ENCODE measurements at places on chromosomes 1 and 21.

- DNase-seq, result no peak
Measured at GRCh38 chr1:65503427-65503826, 83.0 kb downstream of the LEPR start.

DNA sequence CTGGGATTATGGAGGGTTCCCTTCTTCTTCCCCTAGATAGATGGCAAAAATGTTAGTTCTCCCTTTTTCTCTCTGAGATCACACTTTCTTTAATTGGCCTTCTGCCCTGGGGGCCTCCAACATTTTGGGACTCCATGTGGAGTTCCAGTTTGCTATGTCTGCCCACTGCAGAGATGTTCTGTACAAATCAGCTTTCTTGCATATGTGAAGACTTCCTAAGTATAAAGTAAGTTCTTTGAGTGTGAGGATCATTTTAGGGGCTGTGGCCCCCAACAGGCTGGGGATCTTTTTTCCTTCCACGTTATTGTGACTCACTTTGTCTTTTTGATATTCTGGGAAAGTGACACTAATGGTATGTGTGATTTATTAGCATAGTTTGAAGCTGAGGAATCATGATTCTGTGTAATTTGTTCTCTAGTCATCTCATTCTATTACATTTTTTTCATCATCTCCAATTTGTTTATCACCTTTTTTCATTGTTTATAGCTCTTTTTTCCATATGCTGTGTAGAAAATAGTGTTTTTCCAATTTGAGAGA is 48.2 kb downstream of the HHAT start:
- DNase-seq, result no peak

DNA sequence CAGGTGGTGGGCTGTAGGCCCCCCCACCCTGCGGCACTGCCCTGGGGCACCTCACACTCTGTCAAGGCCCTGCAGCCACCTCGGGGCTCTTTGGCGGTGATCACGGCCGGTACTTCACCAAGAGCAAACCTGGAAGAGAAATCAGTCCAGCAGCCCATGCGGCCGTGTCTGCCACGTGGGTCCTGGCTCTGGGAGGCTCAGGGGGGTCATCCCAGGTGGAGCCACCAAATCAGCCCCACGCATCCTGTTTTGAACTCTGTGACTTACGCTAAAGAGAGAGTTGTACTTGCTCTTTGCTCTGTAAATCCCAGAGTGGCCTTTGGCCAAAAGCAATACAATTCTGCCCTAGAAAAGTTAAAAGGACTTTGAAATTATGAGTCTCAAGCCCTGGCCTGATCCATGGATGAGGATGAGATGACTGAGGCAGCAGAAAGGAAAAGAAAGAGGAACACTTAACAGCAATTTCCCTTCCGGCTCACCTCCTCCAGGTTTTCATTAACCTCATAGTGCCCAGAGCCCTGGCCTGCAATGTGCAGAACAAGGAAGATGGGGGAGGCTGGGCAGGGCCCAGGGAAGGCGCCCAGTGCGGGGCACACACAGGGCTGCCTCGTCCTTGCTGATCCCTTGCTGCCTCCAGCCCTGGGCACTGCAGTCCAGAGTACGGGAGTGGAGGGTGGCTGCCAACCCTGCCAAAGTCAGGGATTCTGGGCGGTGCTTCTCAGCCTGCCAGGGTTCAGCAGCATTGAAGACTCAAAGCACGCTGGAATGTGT is 337.0 kb downstream of the MATN1 start:
- no peak for DNase-seq

- no peak for DNase-seq
Measured at GRCh38 chr1:212794561-212795014, 2.9 kb downstream of the TATDN3 start.

GRCh38 chr1:202788800-202789199 is 19.4 kb downstream of the KDM5B start:
- DNase-seq, result no peak

DNA sequence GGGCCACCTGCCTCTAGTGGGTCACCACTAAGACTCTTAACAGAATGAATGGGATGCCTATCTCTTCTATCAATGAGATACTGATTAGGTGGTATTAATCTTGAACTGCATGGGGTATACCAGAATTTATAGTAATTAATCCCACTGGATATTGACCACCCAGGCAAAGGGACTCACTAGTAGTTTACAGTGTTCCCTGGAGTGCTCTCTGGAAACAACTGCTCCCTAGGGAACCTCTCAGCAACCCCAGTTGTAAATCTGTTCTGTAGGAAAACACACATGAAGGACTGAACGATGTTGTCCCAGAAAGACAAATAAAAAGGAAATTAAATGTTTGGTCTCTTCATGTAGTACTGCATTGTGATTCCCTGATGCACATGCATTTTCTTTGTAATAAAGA is 430.5 kb downstream of the HLX start:
- no peak for DNase-seq

- no peak for DNase-seq
Measured at GRCh38 chr1:35454176-35454575, 103.0 kb downstream of the KIAA0319L start.

DNA sequence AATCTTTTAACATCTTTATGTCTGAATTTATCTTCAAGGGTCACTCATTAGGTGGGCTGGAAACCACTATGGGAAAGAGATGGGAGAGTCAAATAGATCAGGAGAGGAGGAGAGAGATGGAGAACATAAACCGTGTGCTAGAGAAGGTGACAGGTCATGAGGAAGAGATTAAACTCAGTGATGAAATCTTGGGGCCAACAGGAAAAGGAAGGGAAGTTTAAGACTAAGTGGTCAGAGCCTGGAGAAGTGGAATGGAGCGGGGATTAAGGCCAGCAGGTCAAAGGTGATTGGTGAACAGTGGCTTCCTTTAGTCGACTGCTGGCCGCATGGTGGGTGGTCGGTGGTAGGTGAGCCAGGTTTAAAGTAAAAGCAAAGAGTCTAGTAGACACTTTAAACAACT is 169.3 kb upstream of the IVNS1ABP start:
- DNase-seq, result no peak

DNA sequence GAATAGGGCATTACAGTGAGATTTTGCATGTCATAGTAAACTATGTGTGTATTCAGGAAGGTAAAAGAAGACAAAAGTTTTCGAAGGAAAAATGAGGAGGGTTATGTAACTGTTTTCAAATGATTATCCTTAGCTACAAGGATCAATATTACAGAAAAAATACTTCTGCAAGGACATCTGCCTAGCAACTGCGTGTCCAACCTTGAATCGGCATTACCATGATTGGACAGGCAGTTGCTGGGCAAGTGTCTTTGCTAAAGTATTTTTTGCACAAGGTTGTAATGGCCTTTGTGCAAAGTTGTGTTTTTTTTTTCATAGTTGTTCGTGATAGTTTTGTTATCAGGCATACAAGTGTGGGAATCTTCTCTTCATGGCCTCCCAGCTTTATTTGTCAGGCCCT is 136.8 kb downstream of the FASLG start:
- no peak for DNase-seq

DNA sequence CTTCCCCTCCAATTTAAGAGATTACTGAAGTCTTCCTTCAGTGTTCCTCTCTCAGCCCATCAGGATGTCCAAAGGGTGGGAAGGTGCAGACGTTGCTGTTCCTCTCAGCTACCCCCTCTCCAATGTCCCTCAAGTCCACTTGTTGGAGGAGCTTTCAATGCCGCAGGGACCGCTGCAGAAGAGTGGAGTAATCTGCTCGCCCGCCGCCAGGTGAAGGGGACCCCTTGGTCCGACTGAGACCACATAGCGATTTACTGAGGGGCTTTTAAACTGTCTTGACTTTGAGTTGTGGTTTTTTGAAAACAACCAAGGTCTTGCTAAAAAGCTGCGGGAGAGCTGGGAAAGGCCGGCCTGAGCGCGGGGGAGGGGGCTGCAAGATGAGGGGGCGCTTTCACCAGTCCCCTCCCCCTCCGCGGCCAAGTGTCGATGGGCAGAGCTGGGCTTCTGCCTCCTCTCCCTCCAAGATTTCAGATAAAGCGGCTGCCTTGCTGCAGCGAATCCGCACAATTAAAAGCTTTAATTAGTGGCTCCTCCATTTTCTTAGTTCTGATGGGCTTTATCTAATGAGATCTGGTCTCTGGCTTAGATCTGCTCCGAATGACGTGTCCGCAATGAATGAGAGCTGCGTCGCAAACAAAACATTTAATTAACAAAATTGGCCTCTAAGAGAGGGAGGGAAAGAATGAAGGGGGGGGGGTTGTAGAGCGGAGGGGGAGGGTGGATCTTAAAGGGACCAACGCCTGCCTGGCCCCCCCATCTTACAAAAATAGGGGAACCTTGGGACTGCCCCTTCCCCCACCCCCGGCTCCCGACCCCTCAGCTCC is 5.9 kb downstream of the LMO4 start:
- no peak for DNase-seq

GRCh38 chr1:230790026-230790425 is 42.8 kb downstream of the CAPN9 start:
- no peak for DNase-seq

DNA sequence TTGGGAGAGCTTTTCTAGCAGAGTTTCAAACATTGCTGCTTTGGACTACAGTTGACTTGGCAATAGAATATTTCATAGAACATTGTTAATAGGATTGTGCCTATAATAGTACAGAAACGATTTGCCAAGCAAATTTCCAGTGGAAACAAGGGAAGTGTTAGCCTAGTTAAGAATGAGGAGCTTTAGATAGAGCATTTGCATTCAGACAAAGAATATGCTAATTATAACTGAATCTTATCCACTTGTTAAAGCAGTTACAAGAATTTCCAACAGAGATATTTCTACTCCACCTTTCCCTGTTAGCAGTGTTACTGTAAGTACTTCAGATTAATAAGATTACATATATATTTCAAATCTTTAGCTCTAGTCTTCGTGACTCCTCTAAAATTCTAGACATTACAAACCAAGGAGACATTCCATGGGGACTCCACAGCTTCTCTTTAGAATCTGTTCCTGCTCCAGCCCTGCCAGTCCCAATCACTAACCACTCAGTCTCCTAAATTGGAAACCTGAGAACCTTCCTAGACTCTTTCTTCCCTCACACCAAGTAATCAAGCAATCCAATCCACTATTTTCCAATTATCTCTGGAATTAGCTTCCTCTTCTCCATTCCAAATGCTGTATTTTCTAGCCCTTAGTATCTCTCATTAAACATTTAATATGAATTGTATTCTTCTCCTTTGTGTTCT is 141.8 kb upstream of the PBX1 start:
- DNase-seq, result no peak

DNA sequence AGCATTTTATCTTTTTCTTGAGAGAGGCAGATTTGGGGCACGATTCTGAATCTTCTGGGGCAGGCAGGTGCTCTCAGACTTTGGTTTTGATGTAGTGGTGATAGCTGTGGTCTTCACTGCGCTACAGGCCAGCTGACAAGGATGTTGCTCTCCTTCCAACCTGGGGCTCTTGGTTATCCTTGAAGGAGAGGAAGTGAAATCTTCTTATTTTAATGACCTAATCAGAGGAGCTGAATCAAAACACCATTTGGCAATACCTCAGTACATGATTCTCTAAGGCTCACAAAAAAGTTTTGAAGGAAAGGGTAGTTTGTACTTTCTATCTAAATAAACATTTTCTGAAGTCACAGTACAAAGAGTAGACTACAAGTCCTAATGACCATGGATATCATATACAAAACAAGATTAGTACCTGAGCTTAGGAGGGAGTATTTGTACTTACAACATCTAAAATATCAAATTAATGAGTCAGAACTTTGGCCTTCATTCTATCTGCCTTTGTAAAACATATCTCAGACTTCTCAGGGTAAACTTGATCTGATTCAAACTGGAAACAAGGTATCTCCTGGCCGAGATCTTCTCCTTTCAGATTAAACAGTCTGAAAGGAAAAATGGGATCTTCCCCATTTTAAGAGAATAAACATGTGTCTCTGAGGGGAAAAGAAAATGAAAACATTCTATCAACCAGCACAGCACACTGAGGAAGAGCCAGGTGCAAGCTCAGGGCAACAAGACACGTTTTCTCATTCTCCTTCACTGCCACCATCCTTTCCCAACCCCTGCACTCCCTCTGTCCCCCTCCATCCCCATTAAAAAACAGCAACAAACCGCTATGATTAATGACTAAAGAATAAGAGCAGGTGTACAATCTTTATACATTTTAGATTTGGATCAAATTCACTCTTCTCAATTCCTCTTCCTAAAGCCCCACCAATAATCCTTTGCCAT is 69.2 kb downstream of the SH3GLB1 start:
- DNase-seq, result no peak

GRCh38 chr1:63779338-63780211 is 5.8 kb downstream of the ROR1 start:
- no peak for DNase-seq

GRCh38 chr21:33202464-33203363 is 27.0 kb upstream of the IFNAR2 start:
- DNase-seq, result no peak

DNA sequence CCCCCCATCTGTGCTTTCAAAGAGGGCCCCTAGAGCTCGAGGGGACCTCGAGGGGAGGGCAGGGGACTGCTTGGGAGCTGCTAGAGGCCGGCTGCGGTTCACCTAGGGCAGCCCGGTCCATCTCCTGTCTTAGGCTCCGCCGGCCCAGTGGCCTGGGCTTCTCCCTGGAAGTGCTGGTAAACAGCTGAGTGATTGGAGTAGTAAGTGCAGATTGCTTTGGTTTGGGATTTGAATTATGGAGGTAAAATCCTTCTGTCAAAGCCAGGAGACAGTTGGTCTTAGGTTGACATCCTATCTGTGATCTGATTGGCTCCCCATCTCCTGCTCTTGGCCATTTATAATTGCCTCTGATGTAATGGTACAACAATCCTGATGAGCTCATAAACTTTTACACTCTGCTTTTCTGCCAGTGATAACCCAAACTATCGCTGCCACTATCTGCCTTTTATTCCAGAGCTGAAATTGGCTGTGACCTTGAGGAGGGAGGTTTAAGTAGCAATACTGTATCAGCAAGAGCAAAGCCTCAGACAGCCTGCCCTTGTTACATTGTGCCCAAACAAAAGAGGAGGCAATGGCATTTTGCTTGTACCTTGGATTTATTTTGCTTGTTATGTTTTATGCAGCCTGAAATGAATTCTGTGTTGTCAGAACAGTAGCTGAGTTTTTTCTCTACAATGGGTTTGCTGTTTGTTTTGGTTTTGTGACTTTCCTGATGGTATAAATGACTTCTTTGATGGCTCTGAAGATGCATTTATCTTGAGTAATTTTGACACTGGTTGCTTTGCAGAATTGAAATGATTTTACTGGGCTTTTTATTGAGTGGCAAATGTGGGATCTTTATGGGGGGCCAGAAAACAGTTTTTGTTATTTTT is 2.4 kb downstream of the ARID1A start:
- peak; percentile 51 for DNase-seq

DNA sequence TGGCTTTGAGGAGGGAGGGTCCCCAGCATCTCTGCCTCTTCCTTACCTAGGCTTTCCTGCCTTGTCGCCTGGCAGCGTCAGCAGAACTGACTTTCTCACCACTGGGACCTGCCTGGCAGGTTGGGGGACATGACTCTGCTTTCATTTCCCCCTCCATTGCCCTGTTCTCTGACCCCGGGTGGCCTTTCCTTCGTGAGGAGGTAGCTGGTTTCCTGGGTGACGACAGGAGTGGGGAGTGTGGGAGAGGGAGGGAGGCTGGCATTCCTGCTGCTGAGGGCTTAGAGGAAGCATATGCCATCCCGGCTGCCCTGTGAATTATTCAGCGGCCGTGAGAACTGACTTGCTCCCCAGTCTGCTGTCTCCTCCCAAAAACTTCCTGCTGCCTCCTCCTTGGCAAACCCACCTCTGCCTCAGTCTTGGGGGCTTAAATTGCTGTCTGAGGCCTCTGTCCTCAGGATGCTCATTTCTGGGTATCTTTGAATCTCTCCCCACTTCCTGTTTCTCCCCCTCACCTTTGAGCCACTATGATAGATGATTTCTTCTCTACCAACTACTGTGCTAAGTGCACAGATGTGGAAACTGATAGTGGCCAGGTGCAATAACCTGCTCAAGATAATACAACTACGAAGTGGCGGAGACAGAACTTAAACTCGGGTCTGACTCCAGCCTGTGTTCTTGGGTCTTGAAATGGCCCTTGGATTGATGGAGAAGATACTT is 182.0 kb upstream of the CSF3R start:
- DNase-seq, result no peak
